Mesothelial cell of epicardium (in vitro differentiated cells): ENCODE measurements at places on chromosomes 7 and 10. TPM values are rescaled to one million over a fixed set of nuclear protein-coding genes. Genes with fewer than 3 reads are reported as not detected.

Gene PRXL2A
- total RNA-seq, result 93.9 to 101 TPM (median 97.0 TPM) in 3 replicates

Gene VWA2
- total RNA-seq, result 14.4 to 15.0 TPM (median 14.7 TPM) in 3 replicates

Gene TAS2R3
- 4.0 to 5.6 TPM (median 5.0 TPM) in 3 replicates for total RNA-seq

Gene FAS
- total RNA-seq, result 6.1 to 6.8 TPM (median 6.3 TPM) in 3 replicates

Gene GNAT3
- not detected in 3 replicates for total RNA-seq

Gene C7orf33
- total RNA-seq, result not detected in 3 replicates

Gene GRID1
- total RNA-seq, result 0.11 to 0.54 TPM (median 0.22 TPM) in 3 replicates

DNA sequence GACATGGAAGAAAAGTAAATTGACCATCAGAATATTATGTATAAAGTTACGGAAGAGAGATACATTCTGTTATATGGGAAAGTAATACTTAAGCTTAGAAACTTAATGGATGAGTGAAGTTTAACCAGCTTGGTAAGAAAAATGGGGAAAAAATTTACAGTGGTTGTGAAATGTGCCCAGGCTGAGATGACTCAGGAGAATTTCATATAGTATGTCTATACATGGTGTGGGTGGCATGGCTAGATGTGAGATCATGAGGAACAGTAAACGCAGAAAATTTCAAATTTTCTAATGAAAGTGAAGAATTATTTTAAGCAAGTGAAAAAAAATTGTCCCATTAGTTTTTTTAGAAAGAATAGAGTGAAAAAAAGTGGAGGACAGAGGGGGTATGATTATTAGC lies 552.5 kb upstream of the SORCS1 start:
- DNase-seq, result no peak

DNA sequence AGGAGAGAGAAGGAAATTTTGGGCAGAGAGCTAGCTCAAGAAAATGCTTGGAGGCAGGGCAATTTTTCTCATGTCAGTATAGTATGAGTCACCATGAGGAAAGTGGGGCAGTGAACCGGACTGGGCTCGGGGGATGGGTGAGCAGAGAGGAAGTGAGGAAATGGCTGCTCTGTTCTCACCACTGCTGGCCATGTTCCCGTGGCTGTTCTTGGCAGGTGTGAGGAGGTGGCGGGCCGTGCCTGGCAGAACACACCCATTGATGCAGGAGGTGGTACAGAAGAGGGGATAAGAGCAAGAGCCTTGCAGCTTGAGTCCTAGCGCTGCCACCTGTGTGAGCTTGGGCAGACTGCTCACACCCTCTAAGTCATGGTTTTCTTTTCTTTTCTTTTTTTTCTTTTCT lies 304.4 kb upstream of the LYZL1 start:
- no peak for DNase-seq

DNA sequence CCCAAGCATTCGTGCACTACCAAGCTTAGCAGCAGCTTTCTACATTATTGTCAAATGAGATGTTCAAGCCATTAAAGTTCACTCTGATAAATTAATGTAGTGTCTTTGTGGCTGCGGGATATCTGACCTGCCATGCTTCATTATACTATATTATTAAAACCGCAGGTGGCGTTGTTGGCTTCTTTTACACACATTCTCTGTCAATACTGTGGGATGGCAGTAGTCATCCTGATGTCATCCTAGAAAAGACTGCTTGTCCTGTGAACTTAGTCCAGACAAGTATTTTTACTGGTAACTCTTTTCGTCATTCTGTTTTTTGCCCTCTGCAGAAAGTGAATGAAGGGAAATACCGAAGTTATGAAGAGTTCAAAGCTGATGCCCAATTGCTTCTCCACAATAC lies 103.9 kb downstream of the ZMYND11 start:
- no peak for DNase-seq

GRCh38 chr10:22761569-22762220 lies 47.3 kb upstream of the PIP4K2A start:
- no peak for DNase-seq

DNA sequence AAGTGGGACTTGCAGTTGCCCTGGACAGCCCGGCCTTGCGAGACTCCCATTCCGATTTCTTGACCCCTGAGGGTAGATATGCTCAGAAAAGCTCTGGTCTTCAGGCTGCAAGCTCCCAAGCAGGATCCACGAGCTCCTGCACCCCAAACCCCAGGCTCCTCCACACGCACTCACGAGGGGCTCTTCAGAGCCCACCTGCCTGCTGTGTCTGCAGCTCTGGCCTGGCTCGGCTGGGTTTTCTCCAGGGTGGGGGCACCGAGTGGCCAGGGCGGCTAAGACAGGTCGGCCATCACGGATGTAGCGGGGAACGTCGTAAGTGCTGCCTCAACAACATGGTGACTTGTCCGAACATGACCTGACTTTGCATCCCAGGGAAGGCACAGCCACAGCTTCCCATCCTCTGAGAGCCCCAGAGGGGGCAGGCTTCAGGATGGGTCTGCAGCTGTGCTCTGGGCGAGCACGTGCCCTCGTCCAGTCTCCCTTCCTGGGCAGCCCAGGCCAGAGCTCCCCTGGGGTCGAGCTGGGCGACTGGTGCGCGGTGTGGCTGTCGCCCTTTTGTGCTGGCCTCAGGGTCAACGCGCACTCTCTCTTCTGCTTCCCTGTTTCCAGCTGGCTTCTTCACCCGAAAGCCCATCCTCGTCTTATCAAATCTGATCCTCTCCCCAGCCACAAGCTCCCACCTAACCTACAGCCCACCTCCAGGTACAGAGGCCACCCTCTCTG lies 415.3 kb downstream of the DNAJB6 start:
- no peak for DNase-seq

- DNase-seq, result no peak
Measured at GRCh38 chr10:133279326-133280226, 2.9 kb upstream of the ADAM8 start.

GRCh38 chr10:8365935-8366911 lies 311.7 kb downstream of the GATA3 start:
- peak; percentile 22 for DNase-seq

DNA sequence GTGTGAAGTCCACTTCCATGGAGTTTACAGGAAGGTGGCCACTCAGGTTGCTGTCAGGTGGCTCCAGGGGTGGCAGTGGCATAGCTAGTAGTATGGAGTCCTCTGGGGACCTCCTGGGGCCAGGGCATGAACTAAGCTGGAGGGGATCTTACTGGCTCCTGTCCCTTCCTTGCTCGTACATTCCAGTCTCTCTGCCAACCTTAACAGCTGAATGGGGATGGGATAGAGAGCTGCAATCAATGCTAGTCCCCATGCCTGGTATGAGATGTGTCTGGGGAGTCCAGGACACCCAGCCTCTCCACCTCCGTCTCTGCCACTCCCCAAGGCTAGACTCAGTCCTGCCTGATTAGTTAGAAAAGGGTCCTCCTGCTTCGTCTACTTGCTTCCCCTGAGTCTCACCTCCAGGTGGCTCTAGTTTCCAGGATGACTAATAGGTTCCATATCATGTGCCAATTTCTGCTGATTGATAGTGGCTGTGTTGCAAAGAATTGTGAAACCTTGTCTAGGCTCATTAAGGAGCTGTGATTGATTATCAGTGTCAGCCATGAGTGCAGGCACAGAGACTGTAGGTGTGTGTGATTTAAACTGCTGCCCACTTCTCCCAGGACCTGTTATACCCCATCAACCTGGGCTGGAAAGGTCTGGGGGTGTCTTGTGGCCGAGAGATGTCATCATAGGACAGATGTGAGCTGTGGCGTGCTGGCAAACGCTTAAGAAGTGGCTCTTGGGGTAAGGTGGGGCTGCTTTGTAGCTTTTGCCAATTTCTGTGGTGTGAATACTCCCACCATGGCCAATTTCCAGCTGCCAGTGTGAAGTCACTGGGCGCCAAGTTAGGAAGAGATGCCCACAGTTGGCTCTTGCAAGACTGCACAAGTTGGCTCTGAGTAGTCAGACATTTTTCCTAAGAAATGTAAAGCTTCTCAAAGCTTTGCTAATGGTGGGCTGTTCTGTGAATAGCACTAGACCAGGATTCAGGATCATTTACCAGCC lies 59.8 kb downstream of the COL13A1 start:
- no peak for DNase-seq

- no peak for DNase-seq
Measured at GRCh38 chr7:37371755-37372154, 76.9 kb downstream of the ELMO1 start.

GRCh38 chr10:86194684-86195083 lies 171.9 kb downstream of the GRID1 start:
- no peak for DNase-seq

- DNase-seq, result no peak
Measured at GRCh38 chr10:50420196-50420595, 168.9 kb upstream of the ASAH2 start.

DNA sequence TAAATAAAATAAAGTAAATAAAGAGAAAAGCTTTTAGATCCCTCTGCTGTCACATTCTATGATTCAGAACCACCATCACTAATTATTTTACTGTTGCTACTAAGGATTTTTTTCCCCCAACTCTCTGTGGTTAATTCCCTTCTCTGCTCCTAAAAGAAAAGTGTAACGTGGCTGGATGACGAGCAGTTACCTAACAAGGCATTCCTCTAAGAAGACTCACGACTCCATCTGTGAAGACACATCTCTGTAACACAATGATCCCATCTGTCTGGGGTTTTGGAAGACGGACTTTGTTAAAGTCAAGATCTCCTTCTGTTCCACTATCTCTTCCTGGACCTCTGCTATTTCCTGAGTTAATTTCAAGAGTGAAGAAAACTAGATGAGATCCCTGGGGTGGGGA lies 179.9 kb downstream of the SFMBT2 start:
- DNase-seq, result no peak

DNA sequence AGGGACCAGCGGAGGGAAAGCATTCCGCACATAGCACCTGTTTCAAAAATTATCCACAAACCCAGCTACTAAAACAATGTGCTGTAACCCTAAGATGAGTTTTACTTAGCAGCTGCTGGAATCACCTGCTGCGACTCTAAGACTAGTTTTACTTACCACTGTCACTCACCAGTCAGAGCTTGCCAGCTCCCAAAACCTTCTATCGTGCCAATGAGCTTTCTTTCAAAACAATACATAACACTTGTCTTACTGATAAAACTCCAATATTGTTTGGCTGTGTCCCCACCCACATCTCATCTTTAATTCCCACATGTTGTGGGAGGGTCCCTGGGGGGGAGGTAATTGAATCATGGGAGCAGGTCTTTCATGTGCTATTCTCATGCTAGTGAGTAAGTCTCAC lies 18.4 kb downstream of the ST8SIA6 start:
- DNase-seq, result no peak

GRCh38 chr7:33539659-33540400 lies 365.5 kb upstream of the BMPER start:
- no peak for DNase-seq

DNA sequence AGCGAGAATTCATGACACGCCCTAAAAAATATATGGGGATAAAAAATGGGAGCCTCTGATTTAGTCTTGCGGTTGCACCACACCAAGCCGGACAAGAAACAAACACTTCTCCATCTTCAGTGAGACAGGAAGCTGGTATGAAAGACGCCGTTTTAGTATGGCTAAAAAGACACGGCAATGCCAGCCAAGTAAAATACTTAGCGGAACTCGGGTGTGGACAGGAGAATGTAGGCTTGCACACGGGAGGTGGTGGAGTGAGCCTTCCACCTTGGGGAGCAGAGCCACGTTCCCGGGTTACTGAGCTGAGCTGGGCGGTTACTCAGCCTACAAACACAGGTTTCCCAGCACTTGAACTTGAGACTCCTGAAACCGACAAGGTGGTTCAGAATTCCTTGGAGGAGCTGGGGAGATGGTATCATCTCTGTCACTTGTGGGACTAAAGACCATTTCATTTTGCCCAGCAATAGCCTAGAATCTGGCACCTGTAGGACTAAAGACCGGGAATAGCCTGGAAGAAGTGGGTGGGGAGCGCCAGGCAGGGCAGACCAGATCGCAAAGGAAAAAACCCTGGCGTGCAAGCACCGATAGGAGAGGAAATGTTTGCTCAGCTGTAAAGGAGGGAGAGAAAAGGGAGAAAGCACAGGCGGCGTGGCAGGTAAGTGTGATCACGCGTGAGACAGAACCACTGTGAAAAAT lies 34.8 kb upstream of the SEPHS1 start:
- no peak for DNase-seq

GRCh38 chr7:37048674-37049073 lies 324.4 kb upstream of the AOAH start:
- no peak for DNase-seq

DNA sequence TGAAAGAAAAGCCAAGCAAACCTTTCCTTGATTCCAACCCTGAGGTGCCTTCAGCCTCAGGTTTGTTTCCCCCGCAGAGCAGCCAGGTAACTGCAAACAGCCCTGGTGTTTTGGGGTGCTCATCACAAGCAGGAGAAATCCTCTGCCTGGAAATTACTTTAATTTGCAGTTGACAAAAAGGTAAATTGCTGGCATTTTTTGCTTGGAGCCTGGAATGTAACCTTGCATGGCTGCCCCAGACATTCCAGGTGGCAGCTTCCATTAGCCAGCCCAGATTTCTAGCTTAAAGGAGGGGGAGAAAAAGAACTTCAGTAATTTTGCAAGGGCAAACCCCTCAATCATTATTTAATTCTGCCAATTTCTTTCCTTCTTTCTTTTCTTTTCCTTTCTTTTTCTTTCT lies 194.4 kb downstream of the MYOF start:
- DNase-seq, result no peak

DNA sequence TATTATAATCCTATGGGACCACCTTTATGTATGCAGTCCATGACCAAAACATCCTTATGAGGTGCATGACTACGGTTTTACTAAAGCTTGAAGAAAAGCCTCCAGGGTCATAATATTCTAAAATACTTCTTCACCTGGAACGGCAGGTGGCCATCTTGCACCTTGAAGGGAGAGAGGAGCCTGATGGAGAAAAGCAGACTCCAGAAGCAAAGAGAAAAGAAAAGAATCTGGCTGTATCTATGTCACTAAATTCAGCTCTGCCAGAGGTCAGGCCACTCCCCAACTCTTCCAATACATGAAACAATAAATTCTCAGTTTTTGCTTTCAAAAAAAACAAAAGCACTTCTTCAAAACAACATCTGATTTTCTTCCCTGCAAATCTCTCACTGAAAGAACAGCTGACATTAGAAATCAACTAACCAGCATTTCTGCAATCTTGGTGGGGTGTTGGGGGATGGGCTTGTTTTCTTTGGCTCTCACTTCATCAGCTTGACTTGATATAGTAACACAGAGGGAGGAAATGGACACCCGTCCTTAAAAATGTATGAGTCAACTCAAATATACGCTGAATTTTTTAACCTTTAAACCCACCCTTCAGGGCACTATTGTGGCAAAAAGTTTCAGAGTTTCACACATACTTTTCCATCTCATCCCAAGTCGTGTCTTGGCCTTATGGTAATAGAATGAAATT lies 21.7 kb downstream of the HIBADH start:
- no peak for DNase-seq

DNA sequence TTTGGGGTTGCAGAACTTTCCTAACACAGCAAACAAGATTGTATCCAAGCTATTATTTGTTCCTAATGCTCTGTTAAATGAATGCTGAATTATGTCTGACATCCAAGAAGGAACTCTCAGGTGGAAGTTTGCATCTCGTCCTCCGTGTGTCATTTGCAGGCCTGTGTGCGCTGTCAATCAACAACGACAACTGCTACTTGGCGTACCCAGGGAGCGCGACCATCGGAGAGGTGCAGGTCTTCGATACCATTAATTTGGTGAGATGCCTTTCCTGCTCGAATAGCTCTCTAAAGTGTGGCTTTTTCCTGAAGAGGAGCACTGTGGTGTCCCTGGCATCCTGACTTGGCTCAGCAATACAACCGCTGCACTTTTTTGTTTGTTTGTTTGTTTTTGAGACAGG lies 26.9 kb downstream of the WIPI2 start:
- DNase-seq, result no peak
